T-helper 22 cell (primary cell): ENCODE measurements at places on chromosomes 2 and 18.

GRCh38 chr2:70078384-70078783, 8.9 kb upstream of the PCBP1 start:
- DNase-seq = no peak

- no peak for DNase-seq
These were observed 4.6 kb upstream of the RNF181 start for GRCh38 chr2:85590950-85591349.

DNA sequence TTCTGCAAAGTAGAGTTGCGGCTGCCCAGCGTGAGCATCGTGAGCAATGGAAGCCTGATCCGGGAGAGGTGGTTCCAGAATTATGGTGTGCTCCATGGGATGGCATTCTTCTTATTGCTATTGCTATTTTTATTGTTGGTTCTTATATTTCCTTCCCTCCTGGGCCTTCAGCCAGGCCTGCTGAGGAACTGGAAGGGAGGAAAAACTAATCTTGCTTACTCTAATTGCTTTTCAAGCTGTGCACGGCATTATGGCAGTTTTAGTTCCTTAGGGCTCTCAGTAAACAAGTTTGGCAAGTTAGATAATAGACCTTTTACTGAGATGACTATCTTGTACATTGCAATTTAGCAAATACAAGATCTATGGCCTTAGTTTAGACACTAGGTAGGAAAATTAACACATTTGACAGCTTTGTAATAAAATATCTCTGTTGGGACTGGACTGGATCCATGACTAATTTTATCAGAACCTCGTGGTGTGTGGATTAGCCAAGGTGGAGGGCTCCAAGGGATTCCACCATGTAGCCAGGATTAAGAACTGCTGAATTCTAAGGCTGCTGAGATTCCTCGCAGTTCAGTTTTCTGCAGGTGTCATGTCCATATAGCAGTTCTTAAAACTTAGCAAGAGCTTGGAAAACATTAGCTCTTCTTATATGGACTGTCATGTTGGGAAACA, 6.0 kb downstream of the RSAD2 start:
- no peak for DNase-seq

DNA sequence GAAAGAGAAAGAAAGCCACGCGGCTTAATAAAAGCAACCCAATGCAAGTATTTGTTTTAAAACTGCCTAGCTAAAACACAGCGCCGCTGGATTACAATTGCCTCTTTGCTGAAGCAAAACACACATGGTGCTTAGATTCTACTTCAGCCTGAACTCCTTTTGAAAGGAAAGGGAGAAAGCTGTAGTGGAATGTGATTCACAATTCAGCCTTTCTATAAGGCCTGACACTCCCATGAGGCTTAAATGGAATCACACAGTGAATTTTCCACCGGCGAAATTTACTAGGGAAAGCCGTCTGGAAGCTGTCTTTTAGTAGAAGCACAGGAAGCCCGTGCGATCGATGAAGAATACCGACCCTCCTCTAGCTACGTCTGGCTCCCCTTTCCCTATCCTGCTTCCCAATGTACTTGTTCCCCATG, 348.0 kb downstream of the DLGAP1 start:
- no peak for DNase-seq

DNA sequence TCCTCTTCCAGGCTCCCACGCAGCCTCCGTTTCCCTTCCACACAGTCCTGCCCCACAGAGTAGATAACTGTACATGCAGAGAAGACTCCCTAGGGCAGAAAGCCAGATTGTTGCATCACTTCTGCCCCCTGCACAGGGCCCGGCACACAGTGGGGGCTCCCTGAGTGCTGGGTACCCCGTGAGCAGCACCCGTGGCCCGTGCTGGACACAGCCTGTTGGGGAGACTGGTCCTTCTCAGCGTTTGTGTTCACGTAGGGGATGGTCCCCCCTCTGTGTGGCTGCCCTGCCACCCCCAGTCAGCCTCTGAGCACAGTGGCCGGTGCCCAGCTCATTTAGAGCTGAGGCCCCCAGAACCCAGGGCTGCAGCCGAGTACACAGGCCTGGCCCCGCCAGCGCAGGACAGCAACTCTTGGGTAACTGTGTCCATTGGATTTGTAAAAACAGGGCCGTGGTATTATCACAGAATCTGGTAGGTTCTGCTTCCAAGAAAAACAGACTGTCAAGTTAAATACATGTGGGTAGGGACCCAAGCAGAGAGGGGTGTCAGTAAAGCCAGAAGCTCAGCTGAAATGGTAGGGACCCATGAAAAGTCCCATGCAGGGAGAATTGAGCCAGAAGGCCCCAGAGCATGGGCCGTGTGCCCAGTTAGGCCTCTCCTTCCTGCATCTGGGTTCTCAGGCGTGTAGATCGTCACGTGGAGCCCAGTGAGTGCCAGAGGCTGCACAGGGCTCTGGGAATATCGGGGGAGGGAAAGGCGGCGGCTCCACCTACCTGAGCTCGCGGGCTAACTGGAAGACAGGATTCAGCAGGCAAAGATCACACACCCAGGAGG, 257.3 kb downstream of the ATAD2B start:
- DNase-seq = no peak

- DNase-seq = no peak
These were observed 10.9 kb upstream of the GPC1 start for GRCh38 chr2:240424341-240425235.

DNA sequence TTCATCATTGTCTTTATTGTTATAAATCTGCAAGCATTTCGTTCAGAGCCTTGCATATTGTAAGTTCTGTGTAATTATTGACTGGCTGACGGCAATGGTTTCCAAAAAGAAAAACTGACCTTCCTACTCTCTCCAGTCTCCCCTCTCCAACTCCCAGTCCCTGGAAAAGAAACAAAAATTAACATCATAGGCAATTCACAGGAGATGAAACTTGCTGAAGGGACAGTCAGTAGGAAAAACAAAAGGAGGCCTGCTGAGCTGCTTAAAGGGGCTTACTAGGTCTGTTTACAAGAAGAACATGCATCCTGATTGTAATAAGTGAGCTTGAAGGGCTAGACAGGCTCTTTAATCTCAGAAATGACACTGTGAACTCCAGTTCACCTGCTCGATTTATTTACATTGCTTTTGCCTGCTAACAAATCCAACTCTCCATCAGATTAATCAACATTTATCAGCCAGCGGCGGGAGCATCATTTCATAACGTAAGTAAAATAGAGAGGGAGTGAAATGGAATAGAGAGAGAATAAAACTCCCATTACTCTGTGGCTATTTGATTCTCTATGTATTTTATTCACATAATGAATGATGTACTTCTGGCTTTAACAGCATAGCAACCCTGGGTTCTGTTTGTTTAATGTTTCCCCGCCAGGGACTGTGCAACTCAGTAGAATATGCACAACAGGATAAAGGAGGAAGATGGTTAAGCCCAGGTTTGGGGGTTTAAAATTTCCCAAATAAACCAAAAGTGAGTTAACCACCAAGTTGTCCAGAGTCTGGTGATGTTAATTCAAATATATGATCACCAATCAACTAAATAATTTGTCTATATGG, 256.7 kb upstream of the SETBP1 start:
- DNase-seq = no peak

DNA sequence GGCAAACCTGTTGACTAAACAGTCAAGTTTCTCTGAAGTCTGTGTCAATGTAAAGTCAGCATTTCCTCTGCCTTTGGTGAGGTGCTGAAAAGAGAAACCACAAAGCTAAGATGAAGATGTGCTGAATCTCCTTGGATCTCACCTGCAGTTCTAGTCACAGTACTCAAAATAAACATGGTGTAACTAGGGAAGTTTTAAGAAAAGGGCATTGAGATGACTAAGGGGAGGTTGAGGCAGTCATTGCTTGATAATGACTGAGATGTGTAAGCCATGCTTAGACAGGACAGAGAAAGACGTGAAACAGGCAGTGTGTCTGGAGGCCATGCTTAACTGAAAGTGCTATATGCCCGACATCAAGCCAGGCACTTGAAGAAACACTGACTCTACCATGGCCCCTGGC, 1010.0 kb upstream of the CELF4 start:
- DNase-seq = no peak

DNA sequence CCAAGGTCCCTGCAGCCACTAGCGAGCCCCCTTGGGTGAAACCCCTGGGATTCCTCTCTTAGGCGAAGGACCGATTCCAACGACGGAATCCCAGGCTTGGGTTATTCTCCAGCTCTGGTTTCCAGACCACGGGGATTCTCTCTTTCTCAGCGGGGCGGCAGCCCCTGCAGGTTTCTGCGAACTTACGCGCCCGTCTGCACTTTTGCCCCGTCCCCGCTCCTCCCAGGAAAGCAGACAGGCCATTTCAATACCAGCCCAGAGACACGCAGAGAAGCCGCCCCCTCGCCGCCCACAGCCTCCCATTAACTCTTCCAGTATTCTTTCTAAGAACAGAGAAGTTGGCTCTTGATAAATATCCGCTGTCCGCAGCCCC, 1.2 kb downstream of the CBLN2 start:
- DNase-seq = no peak

DNA sequence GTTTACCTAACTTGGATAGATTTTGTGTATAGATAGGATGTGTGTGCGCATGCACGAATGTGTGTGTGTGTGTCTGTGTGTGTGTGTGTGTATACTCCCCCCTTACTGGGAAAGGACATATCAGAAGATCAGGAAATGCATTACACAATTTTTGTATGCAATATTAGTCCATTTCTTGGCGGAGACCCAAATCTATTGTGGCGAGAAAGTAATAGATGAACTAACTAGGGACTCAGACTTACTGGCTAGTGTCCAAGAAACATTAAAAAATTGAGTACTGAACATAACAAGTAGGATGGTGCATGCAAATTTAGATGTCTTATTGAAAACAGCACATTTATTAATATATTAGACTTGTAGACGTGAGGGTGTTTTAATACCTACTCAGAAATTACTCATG, 1036.5 kb upstream of the FANCL start:
- no peak for DNase-seq

GRCh38 chr18:70321616-70322015, 32.8 kb downstream of the SOCS6 start:
- no peak for DNase-seq

DNA sequence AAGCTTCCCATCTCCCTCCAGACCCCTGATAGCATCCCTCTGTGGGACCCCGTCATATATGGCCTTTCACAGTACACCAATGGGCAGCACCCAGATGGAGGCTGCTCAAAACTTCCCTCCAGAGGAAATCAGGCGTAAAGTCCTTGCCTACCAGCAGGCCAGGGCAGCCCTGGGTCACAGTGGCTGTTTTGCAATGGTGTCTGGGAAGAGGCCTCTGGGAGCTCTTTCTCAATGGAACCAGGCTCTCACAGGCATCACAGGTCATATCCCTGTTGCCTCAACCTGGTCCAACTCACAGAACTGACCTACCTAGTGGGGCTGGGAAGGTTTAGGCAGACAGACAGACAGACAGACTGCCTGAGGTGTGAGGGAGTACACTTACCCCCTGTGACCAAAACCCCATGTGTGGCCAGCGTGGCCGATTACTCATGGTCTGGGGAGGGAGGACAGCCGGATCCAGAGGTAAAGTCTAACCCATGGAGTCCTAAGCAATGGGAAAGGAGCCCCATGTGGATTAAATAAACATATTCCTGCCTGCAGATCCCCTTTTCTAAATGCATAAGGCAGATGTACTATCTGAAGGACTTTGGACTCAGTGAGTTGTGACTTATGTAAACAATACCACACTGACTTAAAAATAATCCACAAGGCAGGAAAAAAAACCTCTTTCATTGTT, 58.2 kb downstream of the BCL2L11 start:
- DNase-seq = no peak

GRCh38 chr2:22347306-22347705, 1037.7 kb upstream of the KLHL29 start:
- no peak for DNase-seq

- no peak for DNase-seq
These were observed 242.7 kb downstream of the TMEM182 start for GRCh38 chr2:103004426-103004942.

GRCh38 chr2:28709101-28709500, 42.5 kb upstream of the PPP1CB start:
- DNase-seq = no peak

- DNase-seq = no peak
These were observed 12.2 kb upstream of the SCYGR5 start for GRCh38 chr2:227654426-227654825.

GRCh38 chr18:80105369-80106167, 3.5 kb upstream of the ADNP2 start:
- no peak for DNase-seq

DNA sequence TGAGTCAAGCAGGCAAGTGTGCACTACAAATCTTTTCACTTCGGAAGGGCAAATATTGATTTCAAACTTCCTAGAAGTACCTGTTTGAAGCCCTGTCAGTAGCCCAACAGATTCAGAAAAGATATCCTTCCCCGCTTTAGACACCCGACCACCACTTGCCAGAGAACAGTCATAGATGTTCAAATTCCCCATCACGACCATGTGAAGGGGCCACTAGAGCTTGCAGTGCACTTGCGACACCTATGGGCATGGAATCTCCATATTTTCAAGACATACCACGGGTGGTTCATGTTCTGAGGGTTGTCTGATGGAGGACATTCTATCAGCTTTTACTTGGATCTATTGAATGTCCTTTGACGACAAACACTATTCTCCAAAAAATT, 23.8 kb downstream of the GNLY start:
- no peak for DNase-seq

DNA sequence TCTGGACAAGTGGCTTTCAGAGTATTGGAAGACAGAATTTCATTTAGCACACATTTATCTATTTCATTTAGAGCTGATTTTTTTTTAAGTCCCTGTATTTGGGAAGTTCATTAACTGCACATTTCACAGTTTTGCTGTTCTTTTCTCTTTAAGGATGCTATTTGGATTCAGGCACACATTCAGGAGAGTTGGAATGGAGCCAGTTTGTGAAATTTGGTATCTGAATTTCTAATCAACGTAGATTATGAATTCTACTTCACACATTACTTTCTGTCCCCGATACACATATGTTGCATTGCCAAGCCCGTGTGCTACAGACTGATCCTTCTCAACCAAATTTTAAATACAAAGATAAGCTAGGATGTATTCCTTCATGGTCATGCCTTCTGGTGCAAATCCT, 503.9 kb downstream of the IRS1 start:
- DNase-seq = no peak

DNA sequence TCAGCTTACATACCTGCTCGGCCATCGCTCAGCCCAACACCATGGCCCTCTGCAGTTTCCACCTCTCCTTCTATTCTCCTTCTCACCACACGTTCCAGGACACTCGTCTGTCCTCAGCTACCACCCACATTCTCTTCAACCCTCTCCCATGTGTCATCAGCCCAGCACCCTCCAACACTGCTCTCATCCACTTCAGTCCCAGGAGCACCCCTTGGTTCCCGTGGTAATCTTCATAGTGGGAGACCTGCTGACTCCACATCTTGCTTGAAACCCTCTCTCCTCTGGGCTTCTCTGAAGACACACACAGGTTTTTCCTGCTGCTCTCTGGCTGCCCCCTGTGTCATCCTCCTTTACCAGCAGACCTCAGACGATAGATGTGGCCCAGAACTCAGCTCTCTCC, 228.7 kb downstream of the GBX2 start:
- no peak for DNase-seq

DNA sequence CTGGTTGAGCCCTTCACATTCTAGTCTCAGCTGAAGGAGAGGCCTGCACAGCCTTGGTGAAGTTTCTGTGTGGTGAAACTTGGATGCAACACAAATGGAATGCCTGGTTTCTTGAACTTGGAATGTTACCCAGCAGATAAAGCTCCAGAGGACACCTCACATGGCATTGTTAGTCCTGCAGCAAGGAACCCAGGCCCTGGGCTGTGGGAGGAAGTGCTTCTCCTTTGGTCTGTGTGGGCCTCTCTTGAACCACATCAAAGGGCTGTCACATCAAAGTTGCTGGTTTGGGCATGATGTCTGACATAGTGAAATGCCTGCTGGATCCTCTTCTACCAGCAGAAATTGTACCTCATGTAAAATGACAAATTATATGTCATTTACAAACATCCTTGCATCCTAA, 198.5 kb downstream of the FHOD3 start:
- no peak for DNase-seq
